ENCODE measurements at places on chromosomes 4 and X.

GRCh38 chrX:135543172-135543571 is 22.7 kb downstream of the INTS6L start:
- DNase-seq, result no peak

DNA sequence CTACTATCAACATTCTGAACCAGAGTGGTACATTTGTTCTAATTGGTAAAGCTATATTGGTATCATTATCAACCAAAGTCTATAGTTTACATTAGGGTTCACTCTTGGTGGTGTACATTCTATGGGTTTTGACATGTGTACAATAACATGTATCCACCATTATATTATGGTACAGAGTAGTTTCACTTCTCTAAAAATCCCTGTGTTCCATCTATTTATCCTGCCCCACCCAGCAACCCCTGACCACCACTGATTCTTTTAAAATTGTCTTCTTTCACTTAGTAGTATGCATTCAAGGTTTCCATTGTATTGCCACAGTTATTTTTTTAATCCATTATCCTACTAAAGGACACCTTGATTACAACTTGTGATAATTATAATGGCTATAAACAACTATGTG is 15.3 kb upstream of the TMPRSS11D start:
- no peak for DNase-seq

- DNase-seq, result no peak
Measured at GRCh38 chr4:8704632-8705031, 112.1 kb downstream of the CPZ start.

DNA sequence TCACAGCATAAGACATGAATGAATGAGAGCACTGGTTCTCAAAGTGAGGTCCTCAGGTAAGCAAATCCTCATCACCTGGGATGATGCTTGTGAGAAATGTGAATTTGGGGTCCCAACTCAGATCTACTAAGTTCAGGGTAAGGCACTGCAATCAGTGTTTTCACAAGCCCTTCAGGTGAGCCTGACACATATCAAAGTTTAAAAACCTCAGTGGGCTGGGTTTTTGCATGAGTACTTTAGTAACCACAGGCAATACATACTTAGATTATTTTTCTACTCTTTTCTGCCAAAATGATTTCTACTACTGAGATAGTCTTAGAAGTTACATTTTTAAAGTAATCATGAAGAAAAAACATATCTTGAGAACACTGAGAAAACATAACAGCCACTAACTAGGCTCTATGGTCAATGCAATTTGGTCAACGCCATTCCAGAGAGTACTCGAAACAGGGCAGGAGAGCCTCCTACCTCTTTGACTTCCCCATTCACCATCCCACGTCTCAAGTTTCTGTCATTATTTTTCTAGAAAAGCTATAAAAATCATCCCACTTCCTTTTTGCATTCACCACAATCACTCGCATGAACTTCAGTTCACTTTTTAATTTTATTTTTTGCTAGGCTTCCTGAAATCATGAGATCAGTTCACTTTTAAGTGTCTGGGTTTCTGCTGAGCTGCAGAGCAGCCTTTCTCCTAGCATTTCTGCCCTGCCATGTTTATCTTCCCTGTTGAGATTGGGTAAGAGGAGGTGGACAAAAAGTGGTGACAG is 73.8 kb downstream of the MFAP3L start:
- no peak for DNase-seq

- no peak for DNase-seq
Measured at GRCh38 chr4:915041-915474, 17.1 kb downstream of the GAK start.

GRCh38 chr4:140156529-140157171 is 2.7 kb upstream of the MAML3 start:
- no peak for DNase-seq

DNA sequence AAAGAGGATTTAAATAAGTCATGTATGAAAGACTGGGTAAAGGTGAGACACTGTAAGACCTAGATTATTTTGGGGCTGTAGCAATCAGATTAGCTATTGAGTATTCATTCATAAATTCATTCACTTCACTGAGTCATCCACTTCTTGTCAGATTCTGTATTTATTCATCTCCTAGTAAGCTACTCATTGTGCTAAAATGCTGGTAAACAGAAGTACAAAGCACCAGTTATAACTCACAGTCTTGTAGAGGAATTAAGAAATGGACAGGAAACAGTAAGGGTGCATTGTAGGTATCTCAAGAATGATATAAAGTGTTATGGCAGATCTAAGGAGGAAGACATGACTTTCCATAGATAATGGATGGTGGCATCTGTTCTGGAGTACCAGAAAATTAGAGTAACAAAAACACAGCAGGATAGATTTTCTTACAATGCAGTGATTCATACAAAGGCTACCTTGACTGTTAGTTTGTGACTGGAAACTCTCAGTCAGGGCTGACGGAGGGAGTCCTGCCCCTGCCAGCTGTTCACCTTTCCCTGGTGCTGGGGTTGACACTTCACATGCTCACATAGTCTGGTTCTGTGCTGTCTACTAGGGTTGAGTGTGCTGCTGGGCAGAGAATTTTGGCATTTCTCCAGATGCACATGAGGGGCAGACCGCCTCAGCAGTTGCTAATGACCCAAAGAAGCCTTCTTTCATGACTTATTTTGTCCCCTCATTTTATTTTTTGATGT is 26.5 kb upstream of the HAND2 start:
- no peak for DNase-seq

DNA sequence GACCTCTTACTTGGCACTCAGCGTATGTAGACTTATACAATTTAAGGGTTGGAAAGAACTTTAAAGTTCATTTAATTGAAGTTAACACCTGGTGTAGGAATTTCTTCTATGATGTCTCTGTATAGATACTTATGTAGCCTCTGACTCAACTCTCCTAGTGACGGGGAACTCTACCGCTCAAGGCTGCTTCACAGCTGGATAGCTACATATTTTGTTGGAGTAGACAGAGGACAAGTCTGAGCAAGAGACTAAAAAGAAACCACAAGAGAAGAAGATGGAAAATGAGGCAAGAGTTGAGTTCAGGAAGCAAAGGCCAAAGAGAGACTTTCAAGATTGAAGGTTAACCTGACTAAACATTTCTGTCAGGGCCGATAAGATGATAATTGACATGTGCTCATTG is 52.6 kb downstream of the GPR50 start:
- DNase-seq, result no peak
